ENCODE measurements at places on chromosomes 12 and 14.

DNA sequence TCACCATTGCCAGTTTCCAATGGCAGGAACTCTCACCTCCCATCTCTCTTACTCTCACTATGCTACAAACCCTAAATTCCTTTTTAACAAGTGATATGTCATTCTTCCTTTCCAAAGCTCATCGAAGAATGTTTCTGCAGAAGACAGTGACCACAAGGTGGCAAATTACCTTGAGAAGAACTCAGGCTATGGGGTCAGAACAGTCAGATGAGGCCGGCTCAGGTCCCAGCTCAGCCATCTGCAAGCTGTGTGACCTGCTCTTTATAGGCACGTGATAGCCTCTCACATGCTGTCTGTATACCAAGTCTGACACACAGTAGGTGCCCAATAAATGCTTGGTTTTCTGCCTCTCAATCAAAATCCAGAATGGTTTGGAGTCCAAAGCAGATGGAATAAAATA is 80.7 kb downstream of the FOXN3 start:
- H3K36me3 ChIP-seq = peaks cover 18% of the 10 kb centered on the region
- DNase-seq = no peak
- H3K4me3 ChIP-seq = peak overlapping the region; percentile 53
- no peak overlapping the region for H3K27ac ChIP-seq

DNA sequence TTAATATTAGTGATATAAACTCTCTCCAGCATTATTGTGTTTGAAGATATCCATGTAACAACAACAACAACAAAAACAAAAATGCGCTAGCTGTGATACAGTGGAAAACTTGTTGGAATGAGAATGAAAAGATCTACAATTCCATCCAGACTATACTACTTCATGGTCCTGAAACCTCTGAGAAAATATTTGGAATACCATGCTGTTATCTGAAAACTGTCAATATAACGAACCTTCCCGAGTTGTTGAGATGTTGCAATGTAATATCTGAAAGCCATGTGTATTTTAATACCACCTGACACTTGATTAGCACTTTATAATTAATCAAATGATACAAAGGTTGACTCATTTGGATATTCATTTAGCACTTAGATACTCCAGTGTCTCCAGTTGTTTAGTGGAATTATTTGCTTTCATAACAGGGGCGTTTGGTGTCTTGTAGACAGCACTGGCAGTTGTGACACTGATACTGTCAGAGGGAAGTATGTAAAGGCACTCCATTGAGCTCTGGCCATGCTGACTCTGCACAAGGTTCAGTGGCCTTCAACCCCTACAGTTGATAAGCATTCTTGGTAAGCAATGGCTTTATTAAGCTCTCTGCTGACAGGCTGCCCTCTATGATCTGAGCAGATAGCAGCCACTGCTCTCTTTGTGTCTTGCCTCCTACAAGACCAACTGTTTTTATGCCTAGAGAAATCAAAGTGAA is 447.1 kb upstream of the SEL1L start:
- H3K27ac ChIP-seq = no peak overlapping the region
- no peaks in the 10 kb centered on the region for H3K4me1 ChIP-seq
- H3K27me3 ChIP-seq = no peaks in the 10 kb centered on the region
- no peak overlapping the region for H3K4me3 ChIP-seq

DNA sequence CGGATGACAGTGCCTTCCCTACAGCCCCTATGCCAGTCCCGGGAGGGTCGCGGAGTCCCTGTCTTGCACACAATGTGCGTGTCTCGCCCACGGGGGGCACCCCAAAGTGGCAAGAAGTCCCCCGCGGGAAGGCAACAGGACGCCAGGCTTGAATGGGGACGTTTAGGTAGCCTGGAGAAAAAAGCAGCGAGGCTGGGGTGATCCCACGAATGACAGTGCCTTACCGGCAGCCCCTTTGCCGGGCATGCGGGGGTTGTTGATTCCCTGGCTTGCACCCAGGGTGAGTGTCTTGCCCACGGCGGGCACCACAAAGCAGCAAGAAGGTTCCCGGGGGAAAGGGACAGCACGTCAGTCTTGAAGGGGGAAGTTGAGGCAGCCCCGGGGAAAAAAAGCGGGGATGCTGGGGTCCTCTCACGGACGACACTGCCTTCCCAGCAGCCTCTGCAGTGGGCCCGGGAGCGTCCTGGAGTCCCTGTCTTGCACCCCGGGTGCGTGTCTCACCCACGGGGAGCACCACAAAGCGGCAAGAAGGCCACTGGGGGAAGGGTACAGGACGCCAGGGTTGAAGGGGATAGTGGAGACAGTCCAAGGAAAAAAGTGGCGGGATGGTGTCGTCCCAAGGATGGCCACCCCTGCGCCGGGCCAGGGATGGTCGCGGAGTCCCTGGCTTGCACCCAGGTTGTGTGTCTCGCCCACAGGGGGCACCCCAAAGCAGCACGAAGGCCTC is 156.8 kb upstream of the ALG10B start:
- H3K36me3 ChIP-seq = peaks cover 5% of the 10 kb centered on the region
- no peak for DNase-seq
- H3K27me3 ChIP-seq = peaks cover 16% of the 10 kb centered on the region
- no peaks in the 10 kb centered on the region for H3K4me1 ChIP-seq
- no peak overlapping the region for H3K4me3 ChIP-seq

DNA sequence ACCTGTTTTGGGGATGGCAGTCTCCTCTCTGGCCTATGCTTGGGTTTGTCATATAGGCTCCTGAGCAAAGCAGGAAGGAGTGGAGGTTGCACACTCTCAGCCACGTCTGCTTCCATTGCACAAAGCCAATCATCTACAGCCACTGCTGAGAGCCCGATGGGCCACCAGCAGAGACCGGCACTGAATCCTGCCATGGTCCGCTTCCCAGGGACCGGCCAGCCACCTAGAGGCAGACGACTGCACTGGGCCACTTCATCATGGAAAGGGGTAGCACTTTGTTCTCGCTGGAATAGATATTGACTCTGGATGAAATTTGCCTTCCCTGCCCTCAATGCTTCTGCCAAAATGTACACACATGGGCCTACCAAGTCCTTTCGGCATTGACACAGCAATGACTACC is 22.3 kb downstream of the DLK1 start:
- no peak overlapping the region for H3K27ac ChIP-seq
- no peak for DNase-seq
- no peaks in the 10 kb centered on the region for H3K4me1 ChIP-seq
- H3K36me3 ChIP-seq = no peaks in the 10 kb centered on the region
- H3K27me3 ChIP-seq = peaks cover 2% of the 10 kb centered on the region

- H3K4me3 ChIP-seq = no peak overlapping the region
- peaks cover 11% of the 10 kb centered on the region for H3K4me1 ChIP-seq
- DNase-seq = no peak
- no peaks in the 10 kb centered on the region for H3K36me3 ChIP-seq
- peaks cover 4% of the 10 kb centered on the region for H3K27me3 ChIP-seq
These were observed 171.7 kb upstream of the RTL1 start for GRCh38 chr14:101075025-101075800.

DNA sequence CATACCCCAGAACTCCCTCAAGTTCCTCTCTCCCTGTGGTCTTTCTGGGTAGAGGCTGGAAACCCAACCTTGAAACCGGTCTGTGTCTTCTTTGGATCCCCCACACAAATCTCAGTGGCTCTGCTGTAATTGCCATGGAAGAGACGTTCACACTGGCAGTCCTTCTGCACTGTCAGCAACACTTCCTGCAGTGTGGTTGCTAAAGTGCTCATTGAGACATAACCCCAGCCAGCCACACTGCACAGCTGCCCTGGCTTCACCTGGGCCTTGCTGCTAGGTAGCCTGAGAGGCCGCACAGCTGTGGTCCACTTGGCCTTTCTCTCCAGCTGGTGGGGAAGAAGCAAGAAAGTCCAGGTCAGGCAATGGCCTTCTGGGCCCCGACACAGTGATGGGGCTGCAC is 2.4 kb downstream of the GZMH start:
- no peak for DNase-seq
- H3K27me3 ChIP-seq = peaks cover 13% of the 10 kb centered on the region
- no peaks in the 10 kb centered on the region for H3K36me3 ChIP-seq
- no peak overlapping the region for H3K27ac ChIP-seq
- peaks cover 15% of the 10 kb centered on the region for H3K4me1 ChIP-seq

DNA sequence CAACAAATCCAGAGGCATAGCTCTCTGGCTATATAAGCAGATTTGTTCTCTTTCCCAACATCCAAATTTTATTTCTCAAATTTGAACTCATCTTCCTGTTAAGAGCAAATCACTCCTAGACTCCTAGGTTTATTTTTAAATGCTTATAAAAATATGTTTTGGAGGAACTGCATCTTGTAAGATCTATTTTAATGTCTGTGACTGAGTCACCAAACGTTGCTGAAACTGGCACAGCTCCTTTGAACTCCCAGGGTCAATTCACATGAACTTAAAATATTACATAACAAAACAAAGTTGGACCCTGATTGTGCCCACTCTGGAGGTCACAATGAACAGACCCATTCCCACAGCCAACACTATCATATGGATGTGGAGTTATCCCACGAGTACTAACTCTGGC is 23.9 kb downstream of the ANAPC7 start:
- peaks cover 2% of the 10 kb centered on the region for H3K27me3 ChIP-seq
- H3K36me3 ChIP-seq = peaks cover 31% of the 10 kb centered on the region
- no peak overlapping the region for H3K4me3 ChIP-seq
- no peaks in the 10 kb centered on the region for H3K4me1 ChIP-seq
- no peak for DNase-seq
- no peak overlapping the region for H3K27ac ChIP-seq

GRCh38 chr14:102593061-102593824 is 794 bp downstream of the RCOR1 start:
- H3K27ac ChIP-seq = peak overlapping the region; percentile 90
- peaks cover 16% of the 10 kb centered on the region for H3K27me3 ChIP-seq

Measured in endothelial cell (in vitro differentiated cells).